ENCODE measurements at places on chromosomes 6 and 20. TPM values are rescaled to one million over a fixed set of nuclear protein-coding genes. Genes with fewer than 3 reads are reported as not detected.

GRCh38 chr20:53298911-53299310 lies 294.7 kb downstream of the ZNF217 start:
- no peak for DNase-seq

GRCh38 chr20:15339264-15339663 lies 1001.9 kb upstream of the FLRT3 start:
- DNase-seq: peak; percentile 15

Gene PHACTR1
- not detected for total RNA-seq

Gene ELOVL5
- 57.2 TPM for total RNA-seq

Gene FOXO3
- 12.8 TPM for total RNA-seq
